CD4-positive, alpha-beta T cell treated with Interleukin-17A for 4 hours (primary cell): ENCODE measurements at places on chromosomes 2 and 18.

- DNase-seq = no peak
Measured at GRCh38 chr18:61854578-61855448, 38.0 kb downstream of the RNF152 start.

DNA sequence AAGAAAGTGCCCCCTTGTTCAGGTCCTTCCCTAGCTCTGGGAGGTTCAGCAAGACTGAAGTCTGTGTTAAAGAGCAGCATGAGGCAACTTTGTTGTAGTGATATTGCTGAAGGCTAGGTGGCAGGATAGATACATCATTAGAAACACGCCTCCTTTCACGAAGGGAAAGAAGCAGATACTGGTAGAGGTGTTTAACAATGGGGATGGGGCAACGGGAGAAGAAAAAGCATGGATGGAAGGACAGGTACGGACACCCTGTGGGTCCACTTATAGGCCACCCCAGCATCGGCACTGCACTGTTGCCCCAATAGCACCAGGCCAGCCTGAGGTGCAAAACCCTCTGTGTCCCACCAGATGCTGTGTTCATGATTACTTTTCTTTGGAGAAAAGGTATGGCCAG lies 3.5 kb upstream of the IGFBP5 start:
- DNase-seq = no peak

DNA sequence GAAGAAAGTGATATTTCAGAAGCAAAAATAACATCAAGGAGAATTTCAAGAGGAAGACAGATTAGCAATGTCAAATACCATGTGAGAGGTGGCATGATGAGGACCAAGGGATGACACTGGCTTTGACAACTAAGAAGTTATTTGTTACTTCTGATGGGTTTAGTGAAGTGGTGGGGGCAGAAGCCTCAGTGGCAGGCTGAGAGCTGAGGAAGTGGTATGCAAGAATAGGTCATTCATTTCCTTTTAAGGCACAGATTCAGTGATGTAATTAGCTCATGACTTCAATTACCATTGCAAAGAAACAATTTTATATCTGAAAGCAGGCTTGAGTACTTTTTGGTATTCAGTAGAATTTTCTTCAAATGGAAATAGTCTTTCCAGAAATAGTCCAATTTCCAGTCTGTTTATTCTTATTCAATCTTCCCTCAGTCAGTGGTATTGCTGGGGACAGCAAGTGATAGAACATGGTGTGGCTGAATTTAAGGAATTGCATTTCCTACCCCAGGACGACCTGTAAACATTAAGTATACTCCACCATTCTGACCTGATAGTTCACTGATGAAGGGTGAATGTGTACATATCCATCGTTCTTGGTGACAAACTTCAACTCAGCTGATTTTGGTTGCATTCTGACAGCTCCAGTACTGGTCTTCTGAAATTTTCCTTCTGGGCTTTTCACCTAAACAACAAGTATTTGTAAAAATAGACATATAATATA lies 28.2 kb downstream of the GEMIN6 start:
- DNase-seq = no peak

- DNase-seq = no peak
Measured at GRCh38 chr18:10094154-10094553, 180.3 kb downstream of the VAPA start.

GRCh38 chr2:44817673-44818335 lies 123.7 kb upstream of the SIX3 start:
- no peak for DNase-seq

- no peak for DNase-seq
Measured at GRCh38 chr18:23401400-23402347, 51.4 kb upstream of the RIOK3 start.

- no peak for DNase-seq
Measured at GRCh38 chr2:27212626-27213471, 781 bp upstream of the SLC5A6 start.

GRCh38 chr2:211756266-211756665 lies 782.3 kb downstream of the ERBB4 start:
- no peak for DNase-seq

GRCh38 chr2:58432491-58433170 lies 191.5 kb upstream of the FANCL start:
- DNase-seq = no peak

DNA sequence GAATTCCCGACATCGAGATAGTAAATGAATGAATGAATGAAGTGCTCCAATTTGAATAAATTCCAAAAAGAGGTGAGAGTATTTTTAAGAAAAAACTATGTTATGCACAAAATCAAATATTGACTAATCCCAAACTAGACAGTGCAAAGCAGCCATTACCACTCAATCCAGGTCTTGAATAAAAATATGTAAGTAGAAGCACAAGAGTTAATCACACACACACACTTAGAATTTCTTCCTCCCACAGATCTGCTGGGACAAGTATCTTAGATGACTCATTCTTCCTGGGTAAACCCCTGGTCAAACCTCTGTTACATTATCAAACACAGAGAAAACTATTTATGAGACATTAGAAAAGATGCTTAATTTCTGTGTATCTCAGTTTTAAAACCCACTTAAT lies 102.0 kb downstream of the PLA2R1 start:
- DNase-seq = no peak

GRCh38 chr2:56473524-56473923 lies 289.7 kb downstream of the CCDC85A start:
- DNase-seq = no peak

DNA sequence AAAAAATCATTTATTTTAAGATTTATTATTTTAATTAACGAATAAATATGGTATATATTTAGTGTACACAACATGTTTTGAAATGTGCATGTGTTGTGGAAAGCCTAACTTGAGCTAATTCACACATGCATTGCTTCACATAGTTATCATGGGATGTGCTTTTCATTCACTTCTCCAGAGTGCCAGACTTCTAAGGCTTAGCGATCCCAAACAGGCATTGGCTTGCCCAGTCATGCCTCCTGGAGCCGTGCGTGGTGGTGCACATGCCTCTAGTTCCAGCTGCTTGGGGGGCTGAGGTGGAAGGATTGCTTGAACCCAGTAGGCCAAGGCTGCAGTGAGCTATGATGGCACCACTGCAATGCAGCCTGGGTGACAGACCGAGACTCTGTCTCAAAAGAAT lies 40.5 kb downstream of the ARHGEF4 start:
- no peak for DNase-seq

DNA sequence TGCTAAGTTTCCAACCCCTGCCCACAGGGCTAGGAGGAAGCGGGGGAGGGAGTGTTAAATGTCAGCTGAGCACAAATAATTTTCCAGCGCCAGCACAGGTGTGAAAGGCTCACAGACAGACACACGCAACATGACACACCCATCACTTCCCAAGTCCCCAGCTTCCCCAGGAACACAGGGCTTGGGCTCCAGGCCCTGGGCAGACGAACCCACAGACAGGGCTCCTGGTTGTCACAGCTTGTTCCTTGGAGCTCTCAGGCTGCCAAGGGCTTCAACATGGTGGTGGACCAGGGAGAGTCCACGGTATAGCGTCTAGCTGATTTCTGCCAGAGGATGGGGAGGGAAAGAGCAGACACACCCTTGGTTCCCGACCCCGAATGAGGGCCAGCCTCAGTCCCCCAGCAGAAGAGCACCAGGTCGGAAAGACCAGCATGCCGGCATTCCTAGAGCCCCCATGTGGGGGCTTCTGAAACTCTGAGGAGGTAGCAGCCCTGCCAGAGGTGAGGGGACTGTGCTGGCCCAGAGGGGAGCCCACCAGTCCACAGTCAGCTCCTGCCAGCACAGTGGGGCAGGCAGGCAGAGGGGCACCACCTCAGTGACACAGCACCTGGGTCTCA lies 1.9 kb downstream of the DUSP2 start:
- DNase-seq = peak; percentile 45

GRCh38 chr2:160252278-160252887 lies 52.3 kb upstream of the ITGB6 start:
- DNase-seq = no peak

DNA sequence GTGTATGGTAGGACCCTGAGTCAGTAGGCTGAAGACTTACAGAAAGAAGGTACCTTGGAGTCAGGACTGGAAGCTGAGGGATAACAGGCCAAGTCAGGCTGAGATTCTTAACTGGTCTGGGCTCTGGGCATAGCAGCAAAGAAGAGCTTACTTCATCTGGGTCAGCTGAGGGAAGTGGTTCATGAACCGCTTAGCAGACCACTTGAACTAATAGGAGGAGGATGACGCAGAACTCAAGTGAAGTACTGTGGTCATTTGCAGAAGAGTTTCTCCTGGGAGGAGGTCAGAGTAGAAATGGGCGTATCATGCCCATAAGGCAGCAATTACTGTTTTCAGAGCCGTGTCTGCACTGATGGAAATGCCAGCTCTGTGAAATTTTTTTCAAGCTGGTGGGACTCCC lies 164.5 kb downstream of the LCLAT1 start:
- DNase-seq = no peak

DNA sequence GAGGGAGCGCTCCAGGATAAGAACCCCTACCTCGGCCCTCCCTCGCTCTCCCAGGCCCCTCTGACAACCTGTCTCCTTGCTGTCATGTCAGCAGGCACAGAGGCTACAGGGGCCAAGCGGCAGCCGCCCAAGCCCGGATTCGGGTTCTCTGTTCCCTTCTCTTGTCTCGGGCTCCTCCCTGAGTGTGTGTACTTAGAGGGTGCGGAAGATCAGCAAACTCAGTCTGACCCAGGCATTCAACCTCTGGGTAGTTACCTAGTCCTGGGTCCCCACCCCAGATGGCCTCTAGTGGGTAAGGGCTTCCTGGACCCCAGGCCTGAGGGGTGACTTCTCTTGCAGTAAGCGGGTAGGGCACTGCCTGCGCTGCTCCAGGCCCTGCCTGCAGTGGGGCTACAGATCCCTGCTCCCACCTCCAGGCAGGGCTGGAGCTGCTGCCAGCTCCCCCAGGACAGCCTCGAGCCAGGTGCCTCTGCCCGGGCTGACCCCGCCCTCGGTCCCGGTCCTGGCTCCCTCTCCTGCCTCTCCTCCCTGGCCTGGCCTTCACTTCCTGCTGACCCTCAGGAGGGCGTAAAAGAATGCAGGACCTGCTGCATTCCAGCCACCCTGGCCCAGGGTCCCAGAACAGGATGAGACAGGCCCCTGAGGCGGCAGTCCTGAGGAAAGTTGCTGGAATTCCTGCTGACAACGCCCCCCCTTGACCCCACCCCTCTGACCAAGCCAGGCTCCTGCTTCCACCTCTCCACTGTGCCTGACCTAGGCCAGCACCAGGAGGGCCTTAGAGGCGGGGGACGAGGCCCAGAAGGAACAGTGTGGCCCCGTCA lies 22.0 kb downstream of the GPC1 start:
- no peak for DNase-seq

DNA sequence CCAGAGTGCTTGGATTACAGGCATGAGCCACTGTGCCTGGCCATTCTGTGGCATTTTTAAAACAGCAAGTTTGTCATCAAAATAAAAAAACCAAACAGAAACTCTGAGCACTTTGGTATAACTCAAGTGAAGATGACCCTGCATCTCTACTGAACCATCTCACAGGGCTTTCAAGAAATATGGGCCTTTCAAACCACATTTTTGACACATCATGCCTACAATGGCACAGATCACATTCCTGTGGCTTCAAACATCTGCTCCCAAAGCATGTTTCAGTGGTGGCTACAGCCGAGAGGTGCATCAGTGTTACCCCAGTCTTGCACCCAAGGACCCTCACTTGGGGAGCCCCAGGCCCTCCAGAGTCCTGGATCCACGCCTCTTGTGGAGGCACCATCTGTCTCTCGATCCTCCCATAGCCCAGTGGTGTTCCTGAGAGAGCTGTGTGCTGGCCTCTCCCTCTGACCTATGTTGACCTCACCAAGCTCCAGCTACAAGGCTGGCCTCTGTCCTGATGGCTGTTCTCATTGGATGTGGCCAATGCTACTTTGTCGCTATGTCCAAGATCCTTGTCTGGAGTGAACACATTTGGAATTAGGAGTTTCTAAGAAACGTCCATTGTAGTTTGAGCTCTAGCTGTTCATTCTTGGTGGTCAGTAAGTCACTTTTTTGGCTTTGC lies 55.2 kb upstream of the RALBP1 start:
- DNase-seq = no peak

- DNase-seq = no peak
Measured at GRCh38 chr2:224008702-224009261, 30.3 kb downstream of the SERPINE2 start.

DNA sequence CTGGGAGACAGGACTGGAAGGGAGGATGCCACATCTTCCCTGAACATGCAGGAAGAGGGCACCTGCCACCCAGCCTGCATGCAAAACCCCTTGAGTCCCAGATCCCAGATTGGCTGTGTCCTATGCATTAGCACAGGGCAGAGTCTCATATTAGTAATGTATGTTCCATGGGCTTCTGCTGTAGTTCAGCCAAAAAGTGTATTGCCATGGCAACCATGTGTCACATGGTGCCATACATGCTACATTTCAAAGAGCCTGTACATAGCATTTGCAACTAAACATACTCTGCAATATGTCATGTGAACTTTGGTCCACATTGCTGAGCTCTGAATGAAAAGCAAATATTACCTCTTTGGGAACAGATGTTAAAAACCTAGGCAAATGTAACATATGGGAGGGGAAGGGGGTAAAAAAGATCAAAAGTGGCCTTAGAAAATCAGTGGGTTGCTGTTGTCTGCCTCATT lies 78.4 kb downstream of the DPP4 start:
- DNase-seq = peak; percentile 30

DNA sequence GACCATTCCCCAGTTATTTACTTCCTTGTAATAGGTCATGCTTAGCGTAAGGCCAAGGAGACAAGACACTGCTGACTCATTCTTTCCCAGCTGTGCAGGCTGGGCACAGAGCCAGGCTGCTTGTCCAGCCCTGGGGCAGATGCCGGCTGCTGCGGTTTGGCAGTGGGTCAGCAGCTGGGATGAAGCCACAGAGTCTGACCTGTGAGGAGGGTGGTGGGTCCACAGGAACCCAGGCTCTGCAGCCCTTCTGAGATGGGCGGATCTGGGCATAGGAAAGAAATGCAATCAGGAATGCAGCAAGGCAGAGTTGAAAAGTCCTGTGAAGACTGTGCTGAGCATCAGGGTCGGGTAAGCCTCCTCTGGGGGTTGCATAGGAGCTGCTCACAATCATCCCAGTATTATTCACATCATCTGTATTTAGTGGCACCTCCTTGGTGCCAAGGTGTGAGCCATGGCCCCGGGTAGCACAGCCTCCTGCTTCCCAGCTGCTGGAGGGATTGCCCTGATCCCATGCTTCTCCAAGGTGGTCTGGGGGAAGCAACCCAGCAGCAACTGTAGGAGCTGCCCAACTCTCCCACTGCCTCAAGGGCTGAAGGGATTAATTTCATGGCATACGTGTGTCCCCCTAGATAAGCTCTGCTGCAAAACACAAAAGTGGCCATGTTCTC lies 139.0 kb downstream of the DDX1 start:
- no peak for DNase-seq

GRCh38 chr18:59535055-59535454 lies 162.2 kb downstream of the CCBE1 start:
- no peak for DNase-seq

DNA sequence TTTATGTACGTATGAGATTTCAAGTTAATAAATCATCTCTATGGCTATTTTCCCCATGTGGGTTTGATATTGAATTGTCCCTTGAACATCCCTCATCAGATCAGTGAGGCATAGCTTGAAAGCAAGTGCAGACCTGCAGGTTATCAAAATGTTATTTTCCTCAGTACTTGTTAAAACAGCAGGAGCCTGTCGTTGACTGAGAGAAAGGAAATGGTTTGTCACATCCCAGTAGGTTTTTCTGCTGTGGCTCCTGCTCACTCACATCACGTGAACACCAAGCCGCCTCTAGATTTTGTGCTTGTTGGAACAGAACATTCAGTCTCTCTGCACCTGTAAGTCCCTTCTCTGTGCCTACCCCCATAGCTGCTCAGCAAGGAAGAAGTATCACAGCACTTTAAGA lies 340.3 kb downstream of the CELF4 start:
- DNase-seq = no peak

- no peak for DNase-seq
Measured at GRCh38 chr2:72003124-72003523, 144.5 kb downstream of the CYP26B1 start.

GRCh38 chr2:55051026-55051866 lies 995 bp upstream of the RTN4 start:
- peak; percentile 38 for DNase-seq
